ENCODE measurements at places on chromosomes 11 and 22. TPM values are rescaled to one million over a fixed set of nuclear protein-coding genes. Genes with fewer than 3 reads are reported as not detected.

Gene NR1H3
- 13.7 TPM for total RNA-seq

Gene OR8D1
- total RNA-seq, result not detected

Gene ASPHD2
- 3.2 TPM for total RNA-seq

Gene LMNTD2
- total RNA-seq, result 2.0 TPM

Gene IGSF9B
- 0.74 TPM for total RNA-seq

Gene LDHAL6A
- not detected for total RNA-seq

Gene DEPDC7
- total RNA-seq, result 6.0 TPM

Gene NAALAD2
- total RNA-seq, result not detected

Gene GGT5
- not detected for total RNA-seq

Gene TRPM5
- not detected for total RNA-seq

Gene PUS3
- 16.3 TPM for total RNA-seq

Gene MPZL3
- not detected for total RNA-seq

Gene NRXN2
- 16.7 TPM for total RNA-seq

GRCh38 chr11:103183981-103184611 is 74.9 kb downstream of the DYNC2H1 start:
- no peak for DNase-seq

DNA sequence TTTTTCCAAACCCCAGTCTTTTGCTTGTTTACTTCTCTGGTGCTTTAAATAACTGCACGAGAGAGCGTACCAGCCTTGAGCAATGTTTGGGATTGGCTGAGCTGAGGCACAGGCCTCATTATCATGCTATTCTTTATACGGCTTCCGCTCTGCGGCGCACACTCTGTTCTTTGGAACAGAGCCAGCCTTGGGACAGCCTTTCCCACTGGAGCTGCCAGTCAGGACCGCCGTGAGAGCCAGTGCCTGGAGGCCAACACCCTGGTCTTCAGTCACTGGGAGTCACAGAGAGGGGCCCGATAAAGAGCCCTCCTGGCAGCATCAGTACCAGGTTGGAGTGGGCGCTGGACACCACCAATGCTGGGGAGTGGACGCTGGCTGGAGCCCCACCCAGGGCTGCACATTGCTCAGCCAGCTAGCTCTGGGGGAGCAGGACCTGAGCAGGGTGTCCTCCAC is 125.6 kb downstream of the BCR start:
- peak; percentile 88 for DNase-seq

DNA sequence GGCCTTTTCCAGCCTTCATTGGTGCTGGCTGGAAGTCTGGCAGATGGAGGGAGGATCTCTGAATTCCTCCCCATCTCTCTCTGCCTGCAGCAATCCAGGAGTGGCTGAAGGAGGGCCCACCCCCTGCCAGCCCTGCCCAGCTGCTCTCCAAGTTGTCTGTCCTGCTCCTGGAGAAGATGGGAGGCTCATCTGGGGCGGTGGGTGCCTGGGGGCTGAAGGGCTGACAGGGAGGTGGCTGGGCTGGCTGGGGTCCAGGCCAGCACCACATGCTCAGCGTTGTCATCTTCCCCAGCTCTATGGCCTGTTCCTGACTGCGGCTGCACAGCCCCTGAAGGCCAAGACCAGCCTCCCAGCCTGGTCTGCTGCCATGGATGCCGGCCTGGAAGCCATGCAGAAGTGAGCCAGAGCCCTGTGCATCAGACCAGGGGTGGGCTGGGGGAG is 12.2 kb downstream of the TKFC start:
- DNase-seq, result peak; percentile 10

DNA sequence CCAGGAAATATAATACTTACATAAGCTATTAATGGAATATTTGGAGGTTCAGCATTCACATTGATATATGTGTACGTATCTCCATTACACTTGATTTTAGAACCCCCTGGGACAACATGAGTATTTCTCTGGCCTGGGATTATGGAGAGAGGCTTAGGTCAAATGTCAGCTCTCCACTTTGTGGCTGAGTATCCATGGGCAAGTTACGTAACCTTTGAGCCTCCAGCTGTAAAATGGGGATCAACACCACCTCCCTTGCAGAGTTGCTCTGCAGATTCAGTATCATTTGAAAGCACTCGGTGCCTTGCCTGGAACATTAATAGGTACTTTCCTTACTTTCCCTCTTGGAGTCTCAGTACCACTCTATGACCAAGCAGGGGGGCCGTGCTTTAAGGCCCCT is 33.2 kb downstream of the C22orf31 start:
- no peak for DNase-seq

DNA sequence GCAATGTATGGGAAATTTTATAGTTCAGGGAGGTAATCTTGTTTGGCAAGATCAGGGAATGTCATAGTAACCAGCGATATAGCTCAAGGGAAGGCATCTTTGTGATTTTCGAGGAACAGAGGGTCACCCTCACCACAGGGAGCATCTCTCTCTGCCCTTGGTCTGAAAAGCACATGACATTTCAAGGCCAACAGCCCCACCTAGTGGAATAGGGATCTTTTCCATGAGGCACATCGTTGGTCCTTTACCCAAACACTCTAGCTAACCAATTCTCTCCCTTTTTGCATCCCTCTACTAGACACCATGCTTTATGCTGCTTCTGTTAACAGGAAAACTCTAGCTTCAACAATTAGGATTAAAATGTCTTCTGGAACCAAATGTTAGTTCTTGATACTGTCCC is 179.0 kb downstream of the GRM5 start:
- DNase-seq, result peak; percentile 8

- DNase-seq, result no peak
Observed at GRCh38 chr22:50640857-50641647, 13.1 kb upstream of the ARSA start.

DNA sequence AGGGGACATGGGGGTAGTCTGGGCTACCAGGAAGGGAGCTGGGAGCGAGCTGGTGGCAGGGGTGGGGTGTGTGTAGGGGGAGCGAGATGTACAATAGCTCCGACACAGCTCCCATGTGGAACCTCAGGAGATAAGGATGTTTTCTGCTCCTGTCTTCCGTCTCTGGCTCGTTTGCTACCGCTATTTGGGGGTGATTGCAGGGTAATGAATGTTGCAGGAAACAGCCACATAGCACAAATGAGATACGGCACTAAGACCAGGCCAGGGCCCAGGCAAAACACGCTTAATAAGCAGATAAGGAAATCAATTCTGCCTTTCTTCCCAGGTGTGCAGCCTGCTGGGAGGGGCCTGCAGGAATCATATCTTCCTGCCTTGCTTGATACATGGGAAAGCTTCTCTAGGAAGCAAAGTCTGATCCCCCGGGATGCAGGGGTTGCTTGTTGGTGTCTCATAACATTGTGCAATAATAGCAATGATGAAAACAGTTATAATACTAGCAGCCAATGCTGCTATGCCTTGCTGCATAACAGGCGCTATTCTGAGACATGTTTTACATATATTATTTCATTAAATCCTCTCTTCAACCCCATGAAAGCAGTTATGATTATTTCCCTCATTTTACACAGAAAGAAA is 158.7 kb downstream of the ST3GAL4 start:
- DNase-seq, result no peak

DNA sequence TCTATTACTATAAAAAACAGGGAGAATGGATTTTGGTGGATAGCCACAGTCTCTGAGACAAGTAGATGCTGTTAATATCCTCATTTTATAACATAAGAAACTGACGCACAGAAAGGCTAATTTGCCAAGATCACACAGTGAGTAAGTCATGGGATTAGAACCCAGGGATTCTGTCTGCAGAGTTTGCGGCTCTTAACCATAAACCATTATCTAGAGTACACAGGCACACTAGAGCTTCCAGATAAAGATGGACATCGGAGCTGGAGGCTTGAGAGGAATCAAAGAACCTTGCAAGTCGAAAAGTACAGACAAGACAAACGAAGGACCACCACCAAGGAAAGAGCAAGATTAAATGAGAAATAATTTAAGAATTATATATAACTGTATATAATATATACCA is 11.3 kb downstream of the LGALS12 start:
- no peak for DNase-seq

- DNase-seq, result no peak
Observed at GRCh38 chr22:40862537-40862936, 624 bp upstream of the DNAJB7 start.

DNA sequence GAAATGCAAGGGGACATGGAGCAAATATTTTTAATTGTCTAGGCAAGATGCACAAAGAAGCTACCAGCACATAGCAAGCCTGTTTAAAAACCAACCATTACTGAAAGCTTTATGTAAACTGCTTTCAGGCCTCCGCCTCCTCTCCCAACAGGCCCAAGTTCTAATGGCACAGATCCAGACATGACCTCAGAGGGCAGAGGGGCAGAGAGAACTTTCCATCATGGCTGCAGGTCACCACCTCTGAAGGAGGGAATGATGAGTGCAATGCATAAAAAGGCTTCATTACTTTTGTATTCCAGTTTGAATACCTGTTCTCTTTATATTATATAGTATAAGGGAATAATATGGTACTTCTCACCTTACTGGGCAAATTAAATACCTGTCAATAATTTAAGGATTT is 15.2 kb downstream of the DDX17 start:
- DNase-seq, result no peak

DNA sequence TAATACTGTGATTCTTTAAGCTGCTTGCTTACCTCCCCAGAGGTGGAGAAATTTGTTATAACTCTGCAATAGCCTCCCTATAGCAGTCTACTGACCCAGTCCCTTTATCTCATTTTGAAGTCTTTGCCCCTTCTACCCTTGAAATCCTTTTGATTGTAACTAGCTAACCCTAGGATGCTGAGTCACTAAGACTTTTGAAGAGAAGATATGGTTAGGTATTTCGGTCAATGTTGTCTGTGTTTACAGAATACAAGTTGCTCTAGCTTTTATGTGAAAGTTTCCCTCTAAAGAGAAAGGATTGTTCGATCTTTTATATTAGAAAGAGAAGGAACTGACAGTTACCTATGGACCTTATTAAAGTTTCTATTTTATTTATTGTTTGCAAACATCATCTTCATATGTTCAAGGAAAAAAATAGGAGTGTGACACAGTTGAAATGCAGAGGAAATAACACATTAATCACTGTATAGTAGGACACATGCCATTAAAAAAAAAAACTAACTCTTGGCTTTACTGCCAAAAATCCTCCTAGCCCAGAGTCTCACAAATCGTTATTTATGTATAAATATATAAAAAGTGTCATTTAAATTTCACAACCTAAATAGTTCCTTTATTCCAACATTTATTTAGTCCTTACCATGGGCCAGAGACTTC is 3.1 kb downstream of the HYLS1 start:
- DNase-seq, result no peak

DNA sequence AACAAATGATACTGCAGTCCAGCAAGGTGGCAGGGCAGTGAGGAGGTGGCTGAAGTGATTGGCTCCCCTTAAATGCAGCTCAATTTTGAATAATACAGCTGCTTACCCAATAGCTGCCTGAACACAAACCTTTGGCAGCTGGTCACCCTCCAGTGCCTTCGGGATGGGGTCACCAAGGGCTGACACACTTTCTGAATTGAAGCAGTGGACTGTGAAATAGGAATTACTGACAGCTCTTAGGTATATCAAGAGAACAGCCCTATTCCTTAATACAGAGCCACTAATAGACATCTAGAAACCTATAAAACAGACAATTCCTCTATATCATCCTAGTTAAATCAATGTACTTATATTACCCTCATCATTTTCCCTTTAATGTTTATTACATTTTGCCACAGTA is 474.2 kb upstream of the KIRREL3 start:
- no peak for DNase-seq

GRCh38 chr11:43549624-43550023 is 130.9 kb upstream of the HSD17B12 start:
- no peak for DNase-seq

DNA sequence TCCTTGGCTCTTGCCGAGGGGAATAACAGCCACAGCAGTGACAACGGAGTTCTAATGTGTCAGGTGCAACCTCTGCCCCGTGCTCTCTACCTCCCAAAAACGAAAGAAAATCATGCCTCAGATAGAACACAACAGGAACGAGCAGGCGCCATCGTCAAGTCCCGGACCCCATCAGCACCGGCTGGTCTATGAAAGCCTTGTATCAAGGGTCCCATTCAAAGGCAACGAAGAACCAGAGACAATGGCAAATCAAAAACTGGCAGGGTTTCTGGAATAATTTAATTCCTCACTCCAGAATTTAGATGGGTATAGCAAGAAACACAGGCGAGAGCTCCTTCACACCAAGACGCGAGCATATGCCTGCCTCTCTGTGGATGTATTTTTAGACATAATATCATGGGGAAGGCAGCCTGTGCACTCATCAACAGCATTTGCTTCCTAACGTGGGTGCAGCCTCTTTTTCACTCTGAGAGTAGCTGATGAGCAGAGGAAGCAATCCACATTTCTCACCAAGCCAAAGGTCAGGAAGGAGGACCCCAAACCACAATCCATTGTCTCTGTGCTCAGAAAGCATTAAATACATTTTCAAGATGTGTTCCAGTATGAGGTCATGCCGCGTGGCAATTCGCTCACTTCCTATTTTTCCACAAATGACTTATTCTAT is 193.4 kb upstream of the BLID start:
- DNase-seq, result peak; percentile 9

DNA sequence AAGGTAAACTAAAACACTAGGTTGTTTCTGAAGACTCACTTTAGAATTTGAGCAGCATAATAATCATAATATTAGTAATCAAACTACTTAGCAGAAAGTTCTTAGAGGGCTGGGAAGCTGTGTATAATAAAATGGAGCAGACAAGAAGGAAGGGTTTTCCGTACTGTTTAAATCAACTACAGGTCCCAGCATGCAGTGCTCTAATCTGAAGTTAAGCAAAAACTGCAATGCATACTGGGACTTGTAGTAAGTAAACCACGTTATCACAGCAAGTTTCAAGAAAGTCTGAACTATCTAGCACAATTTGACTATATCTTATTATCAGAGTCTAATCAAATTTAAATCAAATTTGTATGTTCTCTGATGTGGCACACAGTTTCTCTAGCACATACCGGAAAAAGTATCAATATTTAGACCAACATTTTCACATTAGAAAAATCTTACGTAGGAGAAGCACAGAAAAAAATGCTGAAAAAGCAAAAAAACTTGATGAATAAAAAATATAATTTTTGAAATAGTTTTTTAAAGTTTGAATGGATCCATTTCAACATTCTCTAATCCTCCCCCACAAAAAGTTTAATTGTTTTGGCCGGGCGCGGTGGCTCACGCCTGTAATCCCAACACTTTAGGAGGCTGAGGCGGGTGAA is 8.2 kb downstream of the PHF21A start:
- DNase-seq, result peak; percentile 79

- DNase-seq, result peak; percentile 38
Observed at GRCh38 chr22:21943571-21944448, 8.8 kb downstream of the PPM1F start.

- no peak for DNase-seq
Observed at GRCh38 chr22:43828725-43828997, 16.6 kb upstream of the EFCAB6 start.

DNA sequence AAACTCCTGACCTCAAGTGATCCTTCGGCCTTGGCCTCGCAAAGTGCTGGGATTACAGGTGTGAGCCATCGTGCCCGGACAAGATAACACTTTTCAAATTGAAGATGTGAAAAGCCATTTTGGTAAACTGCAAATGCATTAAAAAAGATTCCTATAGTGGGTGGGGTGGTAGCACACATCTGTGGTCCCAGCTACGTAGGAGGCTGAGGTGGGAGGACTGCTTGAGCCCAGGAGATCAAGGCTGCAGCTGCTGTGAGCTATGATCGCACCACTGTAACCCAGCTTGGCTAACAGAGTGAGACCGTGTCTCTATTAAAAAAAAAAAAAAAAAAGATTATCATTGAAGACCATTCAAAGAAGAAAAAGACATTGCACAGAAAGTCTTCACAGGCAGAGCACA is 16.9 kb upstream of the ARFGAP3 start:
- no peak for DNase-seq

GRCh38 chr22:29635734-29636357 is 32.4 kb downstream of the NF2 start:
- peak; percentile 85 for DNase-seq

GRCh38 chr11:120830085-120830620 is 193.7 kb upstream of the TBCEL start:
- no peak for DNase-seq

GRCh38 chr11:36997656-36998055 is 399.6 kb upstream of the RAG2 start:
- no peak for DNase-seq
